ENCODE measurements at places on chromosomes 4 and X.

DNA sequence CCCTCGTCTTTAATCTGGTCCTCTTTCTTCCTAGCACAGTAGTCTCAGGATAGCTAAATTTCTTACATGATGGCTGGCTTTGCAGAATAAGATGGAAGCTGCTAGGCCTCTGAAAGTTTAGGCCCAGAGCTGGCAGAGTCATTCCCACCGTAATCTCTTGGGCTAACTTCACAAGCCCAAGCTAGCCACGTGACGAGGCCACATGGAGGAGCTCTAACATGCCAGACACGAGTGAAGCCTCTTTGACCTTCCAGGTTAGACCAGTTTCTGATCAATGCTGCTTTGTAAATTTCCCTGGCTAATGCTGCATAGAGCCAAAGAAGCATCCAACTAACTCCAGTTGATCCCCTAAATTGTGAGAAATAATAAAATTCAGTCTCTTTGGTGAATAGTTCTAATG lies 9.5 kb upstream of the CENPE start:
- DNase-seq = no peak

GRCh38 chr4:124867536-124867935 lies 155.0 kb upstream of the ANKRD50 start:
- no peak for DNase-seq

GRCh38 chr4:152697284-152698088 lies 17.7 kb upstream of the TMEM154 start:
- no peak for DNase-seq

- no peak for DNase-seq
Observed at GRCh38 chrX:81957900-81958545, 756.1 kb downstream of the SH3BGRL start.

DNA sequence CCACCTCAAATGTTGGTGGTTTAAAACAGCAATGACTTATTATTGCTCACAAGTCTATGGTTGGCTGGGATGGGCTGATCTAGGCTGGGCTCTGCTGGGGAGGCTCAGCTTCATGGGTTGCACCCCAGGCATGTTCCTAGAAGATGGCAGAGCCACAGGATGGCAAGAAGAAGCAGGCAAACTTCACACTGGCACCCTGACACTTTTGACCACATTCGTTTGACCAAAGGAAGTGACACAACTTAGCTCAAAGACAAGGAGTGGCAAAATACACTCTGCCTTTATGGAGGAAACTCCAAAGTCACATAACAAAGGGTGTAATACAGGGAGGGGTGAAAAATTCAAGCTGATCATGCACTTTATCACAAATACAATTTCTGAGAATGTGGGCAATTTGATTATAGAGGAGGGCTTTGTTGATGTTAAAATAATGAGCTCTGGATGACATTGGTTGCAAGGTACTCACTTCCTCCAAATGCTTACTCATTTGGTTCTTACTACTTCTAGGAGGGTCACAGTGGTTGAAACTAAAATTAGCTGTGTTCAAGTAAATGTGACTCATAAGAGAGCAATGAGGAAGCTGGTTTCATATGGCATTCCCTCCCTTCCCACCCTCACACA lies 249.2 kb upstream of the RPS6KA3 start:
- peak; percentile 35 for DNase-seq

DNA sequence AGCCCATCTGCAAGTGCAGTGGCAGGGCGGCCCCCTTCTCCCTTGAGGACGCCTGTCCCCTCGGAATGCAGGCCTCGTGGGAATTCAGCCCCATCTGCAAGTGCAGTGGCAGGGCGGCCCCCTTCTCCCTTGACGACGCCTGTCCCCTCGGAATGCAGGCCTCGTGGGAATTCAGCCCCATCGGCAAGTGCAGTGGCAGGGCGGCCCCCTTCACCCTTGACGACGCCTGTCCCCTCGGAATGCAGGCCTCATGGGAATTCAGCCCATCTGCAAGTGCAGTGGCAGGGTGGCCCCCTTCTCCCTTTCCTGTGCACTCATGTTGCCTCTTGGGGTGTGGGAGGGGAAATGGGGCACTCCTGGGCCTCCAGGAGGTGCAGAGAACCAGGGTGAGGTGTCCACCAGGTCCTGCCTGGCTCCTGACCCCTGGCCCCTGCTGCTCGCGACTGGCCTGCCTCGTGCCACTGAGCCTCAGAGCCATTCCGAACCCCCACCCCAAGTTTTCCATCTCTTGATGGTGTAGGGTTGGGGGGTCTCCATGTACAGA lies 6.8 kb upstream of the SLC26A1 start:
- DNase-seq = no peak

DNA sequence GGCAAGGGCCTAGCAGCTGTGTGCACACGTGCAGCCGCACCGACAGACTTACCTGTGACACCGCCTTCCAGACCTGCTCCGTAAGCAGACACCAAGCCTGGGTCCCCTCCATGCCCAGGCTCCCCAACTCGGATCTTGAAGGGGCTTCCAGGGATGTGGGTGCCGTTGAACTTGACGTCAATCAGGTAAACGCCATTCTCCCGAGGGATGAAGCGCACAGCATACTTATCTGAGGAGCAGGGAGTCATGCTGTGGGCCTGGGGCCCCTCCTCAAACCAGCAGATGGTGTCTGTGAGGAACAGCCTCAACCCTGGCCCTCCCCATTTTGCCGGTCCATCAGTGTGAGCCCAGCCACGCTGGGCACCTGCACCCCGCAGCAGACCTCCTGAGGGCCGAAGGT lies 24.5 kb downstream of the FLNA start:
- peak; percentile 0 for DNase-seq

- no peak for DNase-seq
Observed at GRCh38 chr4:7519638-7520376, 85.1 kb upstream of the PSAPL1 start.

DNA sequence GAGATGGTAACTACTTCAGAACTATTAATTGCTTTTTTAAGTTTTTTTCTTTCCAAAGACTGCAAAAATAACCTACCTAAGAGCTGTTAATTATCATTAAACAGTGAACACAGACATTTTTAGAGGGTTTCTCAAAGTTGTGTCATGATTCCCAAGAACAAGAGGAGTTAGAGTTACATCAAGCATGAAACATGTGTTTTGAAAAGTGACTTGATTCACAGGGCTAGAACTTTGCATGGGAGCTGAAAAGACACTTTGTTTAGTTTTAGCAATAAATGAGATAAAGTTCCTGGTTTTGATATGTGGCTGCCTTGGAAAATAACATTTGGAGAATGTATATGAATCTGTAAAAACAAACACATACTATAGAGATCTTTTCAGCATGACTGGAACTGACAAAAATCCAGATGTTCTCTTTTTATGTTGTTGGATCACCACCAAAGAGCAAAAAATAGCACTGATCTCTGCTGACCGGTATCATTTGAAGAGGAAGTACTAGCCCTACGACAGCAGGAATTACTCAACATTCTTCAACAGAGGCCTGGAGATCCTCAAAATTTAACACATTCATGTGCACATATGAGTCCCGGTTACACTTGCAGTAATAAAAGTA lies 173.0 kb upstream of the PCDH18 start:
- no peak for DNase-seq

DNA sequence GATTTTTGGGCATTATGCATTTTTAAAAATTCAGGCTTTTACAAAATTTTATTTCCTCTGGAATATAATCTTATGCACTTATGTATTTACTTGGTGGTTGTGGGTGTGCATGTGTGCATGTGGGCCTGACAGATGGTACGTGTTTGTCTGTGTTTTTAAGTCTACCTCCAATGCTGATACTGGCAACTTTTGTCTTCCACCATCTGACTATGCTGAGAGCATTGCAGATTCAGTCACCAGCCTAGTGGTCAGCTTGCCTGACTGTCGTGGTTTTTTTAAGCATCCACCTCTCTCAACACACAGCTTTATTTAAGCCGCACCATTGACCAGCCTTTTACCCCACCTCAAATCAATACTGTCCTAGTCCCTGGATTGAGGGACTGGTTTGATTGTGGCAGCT lies 37.1 kb downstream of the FSTL5 start:
- DNase-seq = no peak

- DNase-seq = no peak
Observed at GRCh38 chr4:7792616-7793015, 147.0 kb downstream of the AFAP1 start.

Data from stimulated activated CD4-positive, alpha-beta T cell treated with anti-CD3 and anti-CD28 coated beads, Interleukin-15, amount 100 ng/mL, for 24 hours (primary cell).